ENCODE measurements at places on chromosomes 1 and 21.

DNA sequence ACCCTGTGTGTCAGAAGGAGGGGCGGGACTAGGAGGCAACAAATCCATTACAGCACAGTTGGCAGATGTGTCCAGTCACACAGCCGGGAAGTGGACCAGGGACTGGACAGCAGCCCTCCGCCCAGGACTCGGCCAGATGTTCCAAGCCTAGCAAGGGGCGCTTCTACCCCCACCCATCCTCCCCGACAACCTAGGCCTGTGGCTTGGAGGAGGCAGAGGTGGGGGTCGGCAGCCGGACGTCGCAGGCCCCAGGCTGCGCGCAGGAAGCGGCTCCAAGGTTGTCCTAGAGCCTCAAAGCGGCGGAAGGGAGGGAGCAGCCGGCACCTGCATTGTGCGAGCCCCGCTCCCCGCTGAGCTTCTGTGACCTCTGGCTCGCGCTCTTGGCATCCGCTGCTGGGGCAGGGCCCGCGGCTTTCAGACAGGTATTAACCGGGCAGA, 20.6 kb upstream of the MYCL start:
- DNase-seq = no peak

DNA sequence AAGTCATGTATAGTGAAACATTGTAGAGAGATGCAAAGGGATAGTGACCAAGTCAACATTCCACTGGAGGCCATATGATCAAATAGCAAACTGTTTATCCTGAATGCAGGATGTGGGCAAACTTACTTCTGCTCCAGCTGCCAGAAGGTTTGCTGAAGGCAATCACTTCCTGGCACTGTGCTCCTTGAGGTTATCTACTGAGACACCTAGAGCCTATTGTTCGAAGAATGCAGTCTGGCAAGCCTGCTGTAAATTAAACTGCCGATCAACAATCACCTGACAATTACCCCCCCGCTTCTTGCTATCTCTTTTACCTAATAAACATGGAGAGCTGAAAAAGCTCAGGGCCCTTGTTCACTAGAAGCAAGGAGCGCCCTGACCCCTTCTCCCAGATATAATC, 139.4 kb upstream of the B3GALT2 start:
- peak; percentile 15 for DNase-seq

GRCh38 chr1:8578936-8579335, 238.5 kb downstream of the RERE start:
- no peak for DNase-seq

- DNase-seq = peak; percentile 52
Observed at GRCh38 chr1:247373721-247374141, 42.1 kb upstream of the ZNF496 start.

DNA sequence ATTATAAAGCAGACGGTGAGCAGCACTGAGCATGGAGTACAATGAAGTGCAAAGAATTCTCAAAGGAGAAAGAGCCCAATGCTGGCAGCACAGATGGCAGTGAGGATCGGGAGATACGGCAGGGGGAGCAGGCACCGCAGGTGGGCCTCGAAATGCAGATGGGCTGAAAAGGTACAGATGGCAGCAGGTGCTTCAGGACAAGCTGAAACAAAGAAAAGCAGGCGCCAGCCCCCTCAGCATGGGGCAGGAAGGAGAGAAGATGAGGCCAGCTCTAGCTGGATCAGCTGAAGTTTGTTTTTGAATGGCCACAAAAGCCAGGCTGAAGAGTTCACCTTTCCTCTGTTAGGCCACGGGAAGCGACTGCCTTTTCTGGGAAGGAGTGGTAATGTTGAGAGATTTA, 7.7 kb downstream of the CFAP298 start:
- no peak for DNase-seq

DNA sequence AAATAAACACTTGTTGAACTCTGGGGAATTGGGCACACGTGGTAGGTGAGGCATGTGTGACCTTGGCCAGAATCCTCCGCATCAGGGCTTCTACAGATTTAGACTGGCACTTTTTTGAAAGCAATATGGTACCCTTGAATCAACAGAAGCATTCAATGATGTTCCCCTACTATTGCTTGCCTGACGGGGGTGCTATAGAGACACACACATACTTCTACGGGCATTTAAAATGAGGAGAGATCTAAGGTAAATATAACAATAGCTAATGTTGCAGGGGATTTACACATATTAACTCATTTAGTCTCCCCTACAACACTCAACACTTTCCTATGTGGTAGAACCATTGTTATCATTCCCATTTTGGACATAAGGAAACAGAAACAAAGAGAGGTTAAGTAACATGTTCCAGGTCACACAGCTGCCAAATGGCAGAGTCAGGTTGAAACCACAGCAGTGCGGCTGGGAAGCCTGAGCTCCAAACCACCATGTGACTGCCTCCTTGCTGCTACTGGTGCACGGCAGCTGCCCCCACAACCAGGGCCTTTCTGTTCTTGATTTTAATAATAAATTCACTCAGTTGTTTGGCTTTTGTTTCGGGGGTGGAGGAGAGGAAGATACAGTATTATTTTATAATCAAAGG, 147.4 kb downstream of the ZNF281 start:
- DNase-seq = no peak

DNA sequence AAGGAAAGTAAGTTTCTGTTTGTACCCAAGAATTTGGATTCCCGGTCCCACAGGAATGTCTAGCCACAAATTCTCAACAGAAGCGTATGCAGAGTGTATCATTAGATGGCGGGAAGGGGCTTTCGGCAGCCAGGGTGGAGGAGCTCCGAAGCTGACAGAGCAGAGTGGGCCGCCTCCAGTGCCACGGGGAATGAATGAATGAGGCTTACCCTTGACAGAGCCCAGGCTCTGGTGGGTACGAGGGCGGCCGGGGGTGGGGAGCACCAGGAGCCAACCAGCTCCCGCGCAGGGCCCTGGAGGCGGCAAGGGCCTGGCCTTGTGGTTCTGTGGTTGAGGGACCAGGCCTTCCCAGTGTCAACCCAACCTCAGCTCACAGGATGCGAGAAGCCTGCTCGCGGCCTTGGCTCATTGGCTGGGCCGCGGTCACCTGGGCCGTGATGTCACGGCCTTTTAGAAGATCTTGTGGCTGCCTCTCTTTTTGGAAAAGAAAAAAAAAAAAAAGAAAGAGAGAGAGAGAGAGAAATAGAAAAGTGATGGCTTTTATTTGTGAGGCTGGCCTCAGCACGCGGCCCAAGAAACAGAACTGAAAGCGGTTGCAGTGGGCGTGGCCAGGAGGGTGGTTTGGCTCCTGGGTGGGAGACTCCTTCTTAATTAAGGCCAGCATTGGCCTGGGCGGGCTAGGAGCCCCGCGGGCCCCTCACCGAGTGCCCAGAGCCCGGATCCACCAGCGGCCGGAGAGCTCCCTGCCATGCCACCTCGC, 34.9 kb upstream of the RUNX3 start:
- peak; percentile 87 for DNase-seq

Data from MG63 (cell line).